Activated CD8-positive, alpha-beta memory T cell treated with anti-CD3 and anti-CD28 coated beads, Interleukin-2, amount 10 ng/mL, durations not matched to agents 7 days and 5 days (primary cell): ENCODE measurements at places on chromosomes 2 and 18. TPM values are rescaled to one million over a fixed set of nuclear protein-coding genes. Genes with fewer than 3 reads are reported as not detected.

TUBA3E gene
- total RNA-seq = not detected

EVX2 gene
- total RNA-seq = not detected

TNFRSF11A gene
- total RNA-seq = 8.0 TPM

UGT1A3 gene
- not detected for total RNA-seq

KCNK3 gene
- not detected for total RNA-seq

EML6 gene
- 1.5 TPM for total RNA-seq

MARCHF4 gene
- not detected for total RNA-seq

CROCC2 gene
- not detected for total RNA-seq

CRYBA2 gene
- total RNA-seq = not detected

FMNL2 gene
- total RNA-seq = 0.56 TPM

SERPINB12 gene
- total RNA-seq = not detected

CFAP221 gene
- total RNA-seq = not detected

ERMN gene
- 3.7 TPM for total RNA-seq

UNC80 gene
- total RNA-seq = not detected

RANBP2 gene
- 47.5 TPM for total RNA-seq

LRRC30 gene
- not detected for total RNA-seq

KCNIP3 gene
- not detected for total RNA-seq

GPR17 gene
- total RNA-seq = not detected

DAW1 gene
- not detected for total RNA-seq

RFTN2 gene
- not detected for total RNA-seq

KIF3C gene
- 15.4 TPM for total RNA-seq

CDKL4 gene
- total RNA-seq = 0.32 TPM

NDC80 gene
- total RNA-seq = 83.9 TPM

WDCP gene
- total RNA-seq = 26.5 TPM

CXCR1 gene
- total RNA-seq = 0.54 TPM

TSHZ1 gene
- 20.4 TPM for total RNA-seq

SERPINB10 gene
- total RNA-seq = not detected

HSPD1 gene
- total RNA-seq = 427 TPM

CCDC150 gene
- total RNA-seq = 30.6 TPM

C2orf78 gene
- total RNA-seq = not detected

AP1S3 gene
- total RNA-seq = 13.5 TPM

ASB18 gene
- total RNA-seq = not detected

PECR gene
- 31.9 TPM for total RNA-seq

NPAS2 gene
- 0.47 TPM for total RNA-seq

SPP2 gene
- total RNA-seq = not detected

LYG1 gene
- total RNA-seq = 1.8 TPM

NCKAP5 gene
- total RNA-seq = not detected

RAD51AP2 gene
- not detected for total RNA-seq

RND3 gene
- not detected for total RNA-seq

SH3BP4 gene
- 0.12 TPM for total RNA-seq

CHRND gene
- not detected for total RNA-seq
